ENCODE measurements at places on chromosomes 12 and 14.

DNA sequence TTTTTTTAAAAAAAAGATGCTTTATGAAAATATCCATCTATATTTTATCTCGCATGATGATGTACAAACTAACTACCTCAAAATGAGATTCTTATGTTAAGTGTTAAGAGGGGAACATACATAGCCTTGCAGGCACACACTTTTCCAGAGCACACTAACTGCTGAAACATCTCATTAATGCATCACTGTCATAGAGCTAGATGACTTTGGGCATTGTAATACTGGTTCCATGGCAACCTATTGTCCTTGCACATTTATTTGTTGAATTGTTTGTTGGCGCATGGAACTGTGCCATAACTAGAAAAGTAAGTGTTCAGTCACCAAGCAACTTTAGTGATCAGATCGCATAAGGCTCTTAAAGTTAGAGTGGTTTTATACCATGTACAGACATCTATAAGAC, 348.3 kb downstream of the GALC start:
- DNase-seq: no peak

GRCh38 chr14:51648296-51648695, 3.4 kb upstream of the FRMD6 start:
- no peak for DNase-seq

DNA sequence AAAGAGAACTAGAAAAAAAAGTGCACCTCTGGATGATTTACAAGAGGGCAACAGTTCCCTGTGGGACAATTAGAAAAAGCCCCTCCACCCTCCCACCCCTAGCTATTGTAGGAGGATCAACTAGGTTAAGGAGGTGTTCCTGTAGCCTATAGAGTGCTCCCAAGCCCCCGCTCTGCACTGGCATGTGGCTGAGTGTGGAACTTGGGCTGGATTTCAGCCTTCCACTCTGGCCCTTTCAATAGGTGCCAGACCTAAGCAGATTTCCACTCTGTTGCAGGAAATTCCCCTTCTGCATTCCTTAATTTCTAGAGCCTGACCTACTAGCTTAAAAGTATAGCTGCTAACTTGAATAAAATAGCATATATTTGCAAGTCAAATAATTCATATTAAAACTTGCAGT, 2.8 kb downstream of the NFATC4 start:
- DNase-seq: no peak

DNA sequence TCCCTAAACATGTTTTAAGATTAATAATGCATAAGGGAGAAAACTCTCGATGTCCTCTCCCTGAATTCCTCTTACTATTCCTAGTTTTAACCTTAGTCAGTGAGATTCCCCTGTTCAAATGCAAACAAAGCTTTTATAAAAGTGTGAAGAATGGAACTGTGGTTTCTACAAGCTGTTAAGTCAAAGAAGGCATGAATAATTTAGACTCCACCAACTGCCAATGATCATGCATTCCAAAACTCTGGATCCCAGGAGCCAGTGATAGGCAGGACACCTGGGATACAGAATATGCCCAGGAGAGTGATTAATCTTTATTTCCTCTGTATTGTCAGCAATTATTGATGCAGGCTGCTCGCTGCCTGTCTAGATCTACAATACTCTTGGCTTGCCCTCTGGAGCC, 190.3 kb upstream of the ATF7IP start:
- DNase-seq: no peak

DNA sequence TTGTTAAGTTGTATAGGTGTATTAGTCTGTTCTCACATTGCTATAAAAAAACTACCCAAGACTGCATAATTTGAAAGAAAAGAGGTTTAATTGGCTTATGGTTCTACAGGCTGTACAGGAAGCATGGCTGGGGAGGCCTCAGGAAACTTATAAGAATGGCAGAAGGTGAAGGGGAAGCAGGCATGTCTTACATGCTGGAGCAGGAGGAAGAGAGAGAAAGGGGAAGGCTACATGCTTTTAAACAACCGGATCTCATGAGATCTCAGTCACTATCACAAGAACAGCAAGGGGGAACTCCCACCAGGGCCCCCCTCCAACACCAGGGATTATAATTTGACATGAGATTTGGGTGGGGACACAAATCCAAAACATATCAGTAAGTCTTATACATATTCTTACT, 60.5 kb upstream of the OR10AD1 start:
- no peak for DNase-seq

- no peak for DNase-seq
Observed at GRCh38 chr12:11568762-11569478, 80.6 kb upstream of the ETV6 start.

DNA sequence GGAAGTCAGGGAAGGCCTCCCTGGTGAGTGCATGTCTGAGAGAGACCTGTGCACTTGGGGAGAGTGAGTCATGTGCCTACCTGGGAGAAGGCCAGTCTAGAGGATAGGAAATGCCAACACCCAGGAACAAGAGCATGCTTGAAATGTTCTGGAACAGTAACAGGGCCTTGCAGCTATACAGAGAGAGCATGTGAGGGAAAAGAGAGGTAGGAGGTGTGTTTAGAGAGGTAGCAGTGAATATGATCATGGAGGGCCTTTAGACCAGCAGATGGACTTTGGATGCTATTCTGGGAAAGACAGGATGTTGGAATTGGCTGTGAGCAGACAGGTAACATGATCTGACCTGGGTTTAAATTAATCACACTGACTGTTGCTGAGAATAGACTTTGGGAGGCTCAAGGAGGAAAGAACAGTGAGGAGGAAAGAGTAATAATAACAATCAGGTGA, 1143.6 kb downstream of the FLRT2 start:
- DNase-seq: no peak

GRCh38 chr12:41103614-41104013, 84.5 kb upstream of the PDZRN4 start:
- DNase-seq: no peak

GRCh38 chr14:93295541-93296220, 37.2 kb downstream of the BTBD7 start:
- no peak for DNase-seq

DNA sequence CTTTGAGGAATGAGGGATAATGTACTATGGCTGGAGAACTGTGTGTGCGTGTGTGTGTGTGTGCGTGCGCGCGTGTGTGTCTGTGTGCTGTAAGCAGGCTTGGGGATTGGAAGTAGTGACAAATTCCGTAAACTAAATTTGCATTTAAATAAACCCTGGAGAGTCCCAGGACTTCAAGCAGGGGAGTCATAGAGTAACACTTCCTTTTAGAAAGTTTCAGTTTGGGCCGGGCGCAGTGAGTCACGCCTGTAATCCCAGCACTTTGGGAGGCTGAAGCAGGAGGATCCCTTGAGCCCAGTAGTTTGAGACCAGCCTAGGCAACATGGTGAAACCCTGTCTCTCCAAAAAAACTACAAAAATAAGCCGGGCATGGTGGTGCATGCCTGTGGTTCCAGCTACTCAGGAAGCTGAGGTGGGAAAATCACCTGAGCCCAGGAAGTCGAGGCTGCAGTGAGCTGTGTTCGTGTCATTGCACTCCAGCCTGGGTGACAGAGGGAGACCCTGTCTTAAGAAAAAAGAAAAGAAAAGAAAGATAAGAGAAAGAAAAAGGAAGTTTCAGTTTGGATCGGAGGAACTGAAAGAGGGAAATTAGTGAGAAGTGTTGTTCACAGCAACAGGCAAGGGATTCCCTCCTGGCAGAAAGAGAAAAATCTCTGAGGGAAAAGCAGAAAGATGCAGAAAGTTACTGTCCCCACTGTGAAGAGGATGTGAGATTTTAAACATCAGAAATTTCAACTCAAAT, 222.7 kb upstream of the SOX5 start:
- no peak for DNase-seq

DNA sequence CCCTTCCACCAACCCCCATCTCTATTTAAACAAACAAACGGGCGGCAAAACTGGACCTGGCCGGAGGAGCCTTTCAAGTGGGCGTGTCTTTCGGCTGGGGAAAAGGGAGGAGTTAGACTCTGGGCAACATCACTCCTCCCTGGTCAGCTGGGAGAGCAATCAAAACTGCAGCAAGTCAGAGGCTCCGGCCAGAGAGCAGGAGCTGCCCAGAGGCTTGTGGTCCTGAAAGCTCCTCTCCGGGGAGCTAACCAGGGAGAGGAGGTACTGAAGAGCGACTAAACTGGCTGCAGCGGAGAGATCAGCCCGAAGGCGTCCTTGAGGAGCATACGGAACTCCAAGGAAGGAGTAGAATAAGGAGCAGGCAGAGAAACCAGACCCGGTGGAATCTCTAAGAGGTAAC, at the start of gene NEUROD4:
NEUROD4 (plus strand) TSS at position 191 of the 400 bp plus-strand sequence. CDS start 6,466 bp downstream, outside the sequence.
- no peak for DNase-seq
